Thymus (tissue), 14 donors: ENCODE measurements at places on chromosomes 5 and 9. TPM values are rescaled to one million over a fixed set of nuclear protein-coding genes. Genes with fewer than 3 reads are reported as not detected.

The MTMR12 gene
- polyA plus RNA-seq, result 11.7 TPM

The FAM81B gene
- polyA plus RNA-seq, result 0.66 TPM

The IL4 gene
- polyA plus RNA-seq, result 0.59 TPM

The RNF183 gene
- polyA plus RNA-seq, result 0.46 TPM

The PCA3 gene
- 0.09 TPM for polyA plus RNA-seq

The BTNL9 gene
- polyA plus RNA-seq, result 45.2 TPM
